ENCODE measurements at places on chromosomes 12 and 14.

DNA sequence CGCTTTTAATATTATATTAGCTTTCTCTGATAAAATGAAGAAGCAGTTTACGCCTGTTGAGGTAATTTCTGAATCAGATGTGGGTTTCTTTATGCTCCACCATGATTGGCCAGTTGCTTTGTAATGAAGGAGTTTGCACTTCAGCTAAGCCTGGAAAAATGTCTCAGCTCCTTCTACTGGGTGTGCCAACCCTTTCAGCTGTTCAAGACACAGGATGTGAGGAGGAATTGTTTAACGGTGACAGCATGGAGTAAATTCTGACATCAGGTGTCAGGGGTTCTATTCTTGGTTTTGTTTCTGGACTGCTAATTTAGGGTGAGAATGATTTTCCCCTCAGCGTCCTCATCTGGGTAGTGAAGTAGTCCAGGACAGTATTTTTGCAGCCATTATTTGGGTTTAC, 43.5 kb downstream of the FLRT2 start:
- no peak for DNase-seq

DNA sequence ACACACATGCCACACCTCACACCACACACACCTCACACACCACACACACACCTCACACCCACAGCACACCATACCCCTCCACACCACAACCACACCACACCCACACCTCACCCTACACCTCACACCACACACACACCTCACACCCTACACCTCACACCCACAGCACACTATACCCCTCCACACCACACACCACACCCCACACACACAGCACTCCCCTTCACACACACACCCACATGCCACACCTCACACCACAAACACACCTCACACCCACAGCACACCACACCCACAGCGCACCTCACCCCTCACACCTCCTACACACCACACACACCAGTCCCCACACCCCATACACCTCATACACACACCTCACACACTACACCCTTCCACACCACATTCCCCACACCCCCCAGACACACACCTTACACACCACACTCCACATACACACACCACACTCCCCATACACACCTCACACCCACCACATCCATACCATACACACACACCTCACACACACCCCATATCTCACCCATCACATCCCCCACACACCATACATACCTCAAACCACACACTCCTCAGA, 80.0 kb downstream of the ACTN1 start:
- no peak for DNase-seq

- no peak for DNase-seq
Observed at GRCh38 chr14:42523666-42524065, 917.0 kb downstream of the LRFN5 start.

- no peak for DNase-seq
Observed at GRCh38 chr14:98957211-98958047, 314.6 kb downstream of the BCL11B start.

DNA sequence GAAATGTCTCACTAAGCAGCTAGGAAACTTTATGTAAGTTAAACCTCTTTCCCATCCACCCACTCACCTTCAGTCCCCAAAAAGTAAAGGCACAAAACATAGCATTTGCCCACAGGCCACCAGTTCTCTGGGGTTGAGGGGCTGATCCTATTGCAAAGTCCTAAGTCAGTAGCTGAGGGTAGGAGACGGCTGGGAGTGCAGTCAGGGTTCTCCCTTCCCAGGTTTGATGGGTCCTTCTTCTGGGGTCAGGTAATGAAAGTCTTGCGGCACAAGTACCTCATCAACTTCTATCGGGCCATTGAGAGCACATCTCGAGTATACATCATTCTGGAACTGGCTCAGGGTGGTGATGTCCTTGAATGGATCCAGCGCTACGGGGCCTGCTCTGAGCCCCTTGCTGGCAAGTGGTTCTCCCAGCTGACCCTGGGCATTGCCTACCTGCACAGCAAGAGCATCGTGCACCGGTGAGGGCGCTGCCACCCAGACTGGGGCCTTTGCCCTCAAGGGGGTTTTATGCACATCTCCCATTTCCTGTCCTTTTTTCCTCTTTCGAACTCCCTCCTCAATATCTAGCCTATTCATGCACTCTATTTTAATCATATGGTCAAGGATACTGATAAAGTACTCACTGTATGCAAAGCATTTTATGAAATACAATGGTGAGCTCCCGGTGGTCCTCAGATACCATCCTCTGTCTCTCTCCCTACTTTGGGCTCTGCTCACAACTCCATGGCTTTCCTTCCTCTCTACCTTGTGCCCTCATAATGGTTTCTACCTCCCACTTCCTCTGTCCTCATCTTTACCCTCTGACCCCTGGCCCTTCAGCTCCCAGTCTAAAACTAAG, 986 bp downstream of the TSSK4 start:
- DNase-seq, result no peak

GRCh38 chr12:51953864-51954263, 2.4 kb downstream of the ACVR1B start:
- no peak for DNase-seq

- no peak for DNase-seq
Observed at GRCh38 chr14:43308421-43309110, 1198.5 kb downstream of the FSCB start.

DNA sequence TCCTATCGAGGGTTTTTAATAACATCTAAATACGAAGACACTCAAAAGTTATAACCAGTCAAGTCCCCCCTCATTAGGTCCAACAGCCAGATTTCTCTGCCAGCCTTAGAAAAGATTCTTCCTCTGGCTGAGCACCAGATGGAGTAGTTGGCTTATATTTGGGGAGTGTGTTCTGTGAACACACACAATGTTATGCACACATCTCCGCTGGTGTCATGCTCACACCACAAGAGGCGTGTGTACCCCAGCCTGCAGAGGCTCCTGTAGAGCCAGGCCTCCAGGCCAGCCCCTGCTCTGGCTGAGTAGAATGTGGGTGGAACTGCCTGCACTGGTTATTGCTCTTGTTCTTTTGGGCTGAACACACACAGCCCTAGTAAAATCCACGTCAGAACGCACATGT, 64.0 kb downstream of the PIWIL1 start:
- DNase-seq, result no peak

- no peak for DNase-seq
Observed at GRCh38 chr12:27988594-27989233, 16.2 kb upstream of the PTHLH start.

DNA sequence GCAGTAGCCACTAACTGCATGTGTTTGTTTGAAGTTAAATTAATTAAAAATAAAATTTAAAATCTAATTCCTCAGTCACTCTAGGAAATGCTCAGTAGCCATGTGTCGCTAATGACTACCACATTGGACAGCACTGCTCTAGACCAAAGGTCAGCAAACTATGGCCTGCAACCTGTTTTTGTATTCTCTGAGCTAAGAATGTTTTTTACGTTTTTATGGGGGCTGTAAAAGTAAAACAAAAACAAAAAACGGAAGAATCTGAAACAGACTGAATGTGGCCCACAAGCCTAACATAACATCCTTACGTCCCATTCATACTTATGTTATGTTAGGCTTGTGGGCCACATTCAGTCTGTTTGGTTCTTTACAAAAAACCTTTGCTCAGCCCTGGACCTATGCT, 57.8 kb downstream of the LIN52 start:
- DNase-seq, result no peak

DNA sequence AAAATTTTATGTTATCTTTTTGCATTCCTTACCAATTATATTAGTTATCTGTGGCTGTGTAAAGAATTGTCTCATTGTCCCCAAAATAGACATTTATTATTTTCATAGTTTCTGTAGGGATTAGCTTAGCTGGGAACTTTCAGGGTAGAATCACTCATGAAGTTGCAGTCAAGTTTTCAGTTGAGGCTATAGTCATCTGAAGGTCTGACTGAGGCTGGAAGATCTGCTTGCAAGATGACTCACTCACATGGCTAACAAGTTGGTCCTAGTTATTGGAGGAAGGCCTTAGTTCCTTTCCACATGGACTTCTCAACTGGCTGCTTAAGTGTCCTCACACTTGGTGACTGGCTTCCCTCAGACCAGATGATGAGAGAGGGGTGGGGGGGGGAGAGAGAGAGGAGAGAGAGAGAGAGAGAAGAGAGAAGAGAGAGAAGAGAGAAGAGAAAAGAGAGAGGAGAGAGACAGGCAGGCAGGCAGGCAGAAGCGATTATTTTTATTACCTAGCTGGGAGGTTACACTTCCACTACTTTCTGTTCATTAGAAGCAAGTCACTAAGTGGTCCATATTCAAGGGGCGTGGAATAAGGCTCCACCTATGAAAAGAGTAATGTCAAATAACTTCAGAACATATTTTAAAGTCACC, 6.4 kb downstream of the AP5M1 start:
- no peak for DNase-seq

DNA sequence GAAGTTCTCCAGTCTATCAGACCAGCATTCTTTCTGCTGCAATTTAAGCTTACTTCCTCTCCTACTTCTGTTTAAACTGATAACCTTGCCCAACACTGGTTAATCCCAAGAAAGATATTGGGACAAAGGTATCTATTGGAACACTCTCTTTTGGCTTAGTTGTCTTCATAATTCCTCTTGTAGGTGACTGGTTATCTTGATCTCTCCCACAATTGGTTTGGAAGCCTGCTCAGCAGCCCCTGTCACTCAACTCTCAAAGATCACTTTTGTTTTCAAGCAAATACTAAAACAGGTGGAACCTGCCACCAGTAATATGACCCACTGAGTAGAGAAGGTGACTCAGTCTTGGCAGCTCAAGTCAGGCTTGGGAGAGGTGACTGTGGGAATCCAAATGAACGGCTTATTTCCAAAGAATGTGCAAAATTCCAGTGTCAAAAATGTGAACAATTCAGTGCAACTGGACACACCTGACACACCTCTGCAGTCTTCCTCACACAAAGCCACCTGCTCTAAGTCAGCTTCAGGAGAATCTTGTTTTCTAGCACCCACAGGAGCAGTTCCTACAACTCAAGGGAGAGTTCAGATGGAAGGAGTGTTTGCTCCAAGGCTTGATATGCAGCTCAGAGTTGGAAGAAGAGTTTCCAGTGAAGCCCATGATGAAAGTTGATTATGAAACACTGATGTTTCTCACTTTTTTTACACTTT, 83.2 kb upstream of the SLC38A2 start:
- DNase-seq, result no peak

DNA sequence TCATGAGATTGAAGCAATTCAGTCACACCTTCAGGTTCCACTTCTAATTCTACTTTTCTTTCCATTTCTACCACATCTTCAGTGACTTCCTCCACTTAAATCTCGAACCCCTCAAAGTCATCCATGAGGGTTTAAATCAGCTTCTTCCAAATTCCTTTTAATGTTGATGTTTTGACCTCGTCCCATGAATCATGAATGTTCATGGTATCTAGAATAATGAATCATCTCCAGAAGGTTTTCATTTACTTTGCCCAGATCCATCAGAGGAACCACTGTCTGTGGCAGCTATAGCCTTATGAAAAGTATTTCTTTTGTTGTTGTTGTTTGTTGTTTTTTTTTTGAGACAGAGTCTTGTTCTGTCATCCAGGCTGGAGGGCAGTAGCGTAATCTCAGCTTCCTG, 7.6 kb downstream of the RXYLT1 start:
- DNase-seq, result no peak

- DNase-seq, result no peak
Observed at GRCh38 chr14:94412671-94413638, 24.6 kb upstream of the SERPINA1 start.

DNA sequence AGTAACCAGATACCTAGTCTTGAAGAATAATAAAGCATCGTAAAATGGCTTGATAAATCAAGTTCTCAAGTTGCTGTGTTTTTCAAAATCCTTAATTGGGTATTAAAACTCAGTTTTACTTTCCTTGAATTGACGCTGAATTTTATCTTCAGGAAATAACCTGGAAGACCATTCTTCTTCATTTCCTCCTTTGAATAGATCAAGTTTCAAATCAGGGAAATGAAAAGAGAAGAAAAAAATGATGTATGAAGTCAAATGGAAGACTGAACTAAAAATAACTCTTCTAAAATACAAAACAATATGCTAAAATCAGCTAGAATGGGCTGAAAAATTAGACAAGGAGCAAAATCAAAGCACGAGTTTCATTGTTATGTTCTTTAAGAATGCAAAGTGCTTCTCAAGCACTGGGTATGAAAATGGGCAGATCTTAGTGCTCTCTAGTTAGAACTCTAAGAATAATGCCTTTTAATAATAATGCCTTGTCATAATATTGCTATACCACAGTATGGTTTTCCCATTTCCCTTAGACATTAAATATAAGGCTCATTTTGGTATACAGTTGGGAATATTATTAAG, 54.6 kb upstream of the CLEC14A start:
- DNase-seq, result no peak

GRCh38 chr14:103205541-103205906, 82.3 kb downstream of the TNFAIP2 start:
- no peak for DNase-seq

DNA sequence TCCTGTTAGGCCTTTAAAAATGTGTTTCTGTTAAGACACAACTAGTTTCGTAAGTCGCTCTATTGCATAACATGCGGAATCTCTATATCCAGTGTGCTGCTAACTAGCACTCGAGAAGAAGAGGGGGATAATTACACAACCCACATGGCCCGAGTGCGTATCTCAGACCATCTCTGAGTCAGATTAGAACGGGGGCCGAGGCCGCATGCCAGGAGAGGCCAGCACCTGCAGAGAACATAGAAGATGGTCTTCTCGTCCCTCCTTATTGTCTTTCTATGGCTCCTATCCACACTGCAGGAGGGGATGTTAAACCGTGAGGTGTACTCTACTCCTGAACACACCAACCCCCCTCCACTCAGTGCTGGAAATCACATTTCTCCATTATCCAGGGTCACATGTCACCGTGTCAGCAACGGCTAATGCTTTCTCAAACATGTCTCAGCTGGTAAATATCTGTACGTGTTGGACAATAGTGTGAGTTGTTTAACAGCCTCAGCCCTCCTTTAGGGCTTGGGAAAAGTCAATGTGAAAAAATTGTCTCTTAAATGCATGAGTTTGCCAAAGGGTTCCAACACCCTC, 56.3 kb downstream of the CCDC88C start:
- no peak for DNase-seq

GRCh38 chr12:19458733-19459132, 19.4 kb downstream of the AEBP2 start:
- DNase-seq, result no peak

DNA sequence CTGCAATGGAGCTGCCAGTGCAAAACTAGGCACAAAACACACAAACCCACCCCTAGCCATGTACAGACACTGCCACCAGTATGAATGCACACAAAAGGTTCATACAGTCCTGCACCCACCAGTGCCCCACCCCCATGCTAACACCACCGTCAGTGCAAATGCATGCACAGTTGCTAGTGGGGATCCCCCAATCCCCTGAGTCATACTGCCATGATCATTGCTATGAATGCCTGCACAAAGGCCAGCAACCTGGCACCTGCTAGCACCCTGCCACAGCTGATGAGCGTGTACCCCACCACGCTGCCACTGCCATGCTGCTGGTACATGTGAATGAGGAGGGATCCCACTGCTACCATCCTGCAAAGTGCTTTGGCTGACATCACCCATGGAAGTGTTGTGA, 23.9 kb downstream of the PZP start:
- DNase-seq, result no peak

GRCh38 chr12:107655281-107656065, 30.1 kb upstream of the PWP1 start:
- DNase-seq, result no peak
